Astrocyte of the spinal cord (primary cell): ENCODE measurements at places on chromosomes 4 and X.

DNA sequence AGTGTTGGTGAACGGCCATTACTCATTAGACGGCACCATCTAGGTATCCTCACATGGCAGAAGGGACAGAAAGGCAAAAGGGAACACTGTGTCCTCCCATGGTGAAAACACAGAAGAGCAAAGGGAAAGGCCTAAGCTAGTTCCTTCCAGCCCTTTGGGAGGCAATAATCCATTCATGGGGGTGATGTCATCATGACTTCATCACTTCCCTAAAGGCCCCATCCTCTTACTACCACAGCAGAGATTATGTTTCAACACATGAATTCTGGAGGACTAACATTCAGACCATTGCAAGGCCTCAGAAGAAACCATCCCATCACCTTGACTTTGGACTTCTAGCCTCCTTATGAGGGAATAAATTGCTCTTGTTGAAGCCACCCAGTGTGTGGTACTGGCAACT is 238.2 kb downstream of the MGST2 start:
- no peak for DNase-seq

- DNase-seq: no peak
Observed at GRCh38 chr4:83546786-83547185, 10.9 kb downstream of the GPAT3 start.

- DNase-seq: no peak
Observed at GRCh38 chrX:50386520-50386919, 84.1 kb downstream of the DGKK start.

DNA sequence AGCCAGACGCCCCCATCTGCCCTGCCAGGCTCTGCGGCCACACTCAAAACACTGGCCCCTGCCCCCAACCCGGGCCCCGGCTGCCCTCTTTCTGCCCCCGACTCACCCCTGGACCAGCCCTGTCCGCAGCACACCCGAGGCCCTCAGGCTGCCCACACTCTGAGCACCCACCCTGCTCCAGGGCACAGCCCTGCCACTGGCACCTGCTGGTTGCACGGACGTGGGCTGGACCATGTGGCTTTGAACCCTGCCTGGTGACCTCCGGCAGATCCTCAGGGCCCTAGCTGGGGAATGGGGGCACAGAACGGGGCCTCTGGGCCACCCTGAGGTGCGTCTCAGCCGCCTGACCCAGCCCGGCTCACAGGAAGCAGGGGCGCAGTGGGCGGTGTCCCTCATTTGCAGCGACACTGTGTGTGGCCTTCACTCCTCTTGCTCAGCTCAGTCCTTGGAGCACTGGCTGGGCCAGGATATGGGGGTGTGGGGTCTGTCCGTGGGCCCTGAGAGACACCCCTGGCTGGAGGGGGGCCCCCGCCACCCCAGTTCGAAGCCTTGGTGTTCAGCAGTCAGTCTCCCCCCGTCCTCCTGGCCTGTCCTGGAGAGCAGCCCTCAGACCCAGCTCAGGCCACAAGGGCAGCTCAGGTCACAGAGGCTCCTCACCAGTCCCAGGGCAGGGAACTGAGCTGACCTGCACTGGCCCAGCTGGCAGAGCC is 73.2 kb downstream of the FAM53A start:
- no peak for DNase-seq

GRCh38 chrX:47704736-47705135 is 45.8 kb upstream of the UXT start:
- DNase-seq: no peak

DNA sequence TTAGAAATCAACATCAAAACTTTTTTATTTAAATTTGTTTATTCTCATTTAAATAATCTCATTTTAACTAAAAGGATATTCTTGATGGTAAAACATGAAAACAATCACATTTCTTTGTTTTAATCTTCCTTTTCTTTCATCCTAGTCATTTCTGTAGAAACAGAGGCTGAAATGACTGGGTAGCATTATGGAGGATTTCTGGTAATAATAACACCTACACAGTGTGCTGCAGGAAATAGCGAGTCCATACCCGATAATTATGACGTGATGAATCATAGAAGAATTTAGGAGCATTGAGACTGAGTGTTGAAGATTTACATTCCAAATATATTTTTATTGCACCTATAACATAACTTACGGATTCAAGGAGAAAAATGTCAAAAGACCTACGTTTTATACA is 31.4 kb upstream of the BBS12 start:
- no peak for DNase-seq
